ENCODE measurements at places on chromosomes 5 and 9.

- no peak for DNase-seq
These were observed 519.9 kb downstream of the SEMA5A start for GRCh38 chr5:9025942-9026341.

GRCh38 chr9:133948561-133949485 lies 43.3 kb downstream of the VAV2 start:
- no peak for DNase-seq

DNA sequence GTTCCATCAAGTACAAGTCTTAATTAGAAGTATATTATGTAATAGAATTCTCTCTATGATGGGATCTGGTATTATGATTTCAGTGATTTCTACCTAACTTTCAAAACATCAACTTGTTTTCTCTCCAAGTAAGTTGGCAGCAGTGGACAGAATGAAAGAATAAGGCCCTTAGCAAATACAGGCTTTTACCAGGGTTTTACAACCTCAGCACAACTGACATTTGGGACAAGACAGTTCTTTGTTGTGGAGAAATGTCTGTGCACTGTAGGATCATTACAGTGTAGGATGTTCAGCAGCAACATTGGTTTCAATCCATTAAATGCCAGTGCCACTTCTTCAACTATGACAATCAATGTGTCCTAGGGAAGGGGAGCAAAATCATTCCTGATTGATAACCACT lies 48.8 kb downstream of the MLANA start:
- no peak for DNase-seq

- no peak for DNase-seq
These were observed 42.8 kb downstream of the FAM78A start for GRCh38 chr9:131233556-131233955.

DNA sequence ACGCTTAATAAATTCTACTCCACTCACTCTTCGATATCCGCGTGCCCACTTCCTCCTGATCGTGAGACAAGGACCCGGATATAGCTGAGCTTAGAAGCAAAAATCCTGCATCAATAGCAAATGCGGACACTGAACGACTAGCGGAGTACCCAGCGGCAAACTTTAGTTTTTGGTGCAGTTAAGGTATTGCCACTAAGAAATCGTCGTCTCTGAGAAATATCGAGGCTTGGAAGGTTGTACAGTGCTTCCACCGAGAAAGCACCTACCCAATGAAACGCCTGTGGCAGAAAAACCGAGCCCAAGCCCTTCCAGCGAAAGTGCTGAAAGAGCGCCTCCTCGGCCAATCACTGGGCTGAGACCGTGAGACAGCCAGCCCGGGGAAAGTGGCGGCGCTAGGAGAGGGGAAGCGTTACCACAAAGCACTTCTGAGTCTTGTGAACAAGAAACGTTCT lies 32.2 kb downstream of the ANXA2R start:
- DNase-seq, result peak; percentile 74

GRCh38 chr5:172971482-172971881 lies 12.1 kb upstream of the ATP6V0E1 start:
- DNase-seq, result no peak

GRCh38 chr5:135466178-135467050 lies 14.3 kb upstream of the TIFAB start:
- DNase-seq, result peak; percentile 66

- peak; percentile 27 for DNase-seq
These were observed 103.4 kb downstream of the PHF2 start for GRCh38 chr9:93679536-93680442.
